ENCODE measurements at places on chromosomes 11 and 22.

DNA sequence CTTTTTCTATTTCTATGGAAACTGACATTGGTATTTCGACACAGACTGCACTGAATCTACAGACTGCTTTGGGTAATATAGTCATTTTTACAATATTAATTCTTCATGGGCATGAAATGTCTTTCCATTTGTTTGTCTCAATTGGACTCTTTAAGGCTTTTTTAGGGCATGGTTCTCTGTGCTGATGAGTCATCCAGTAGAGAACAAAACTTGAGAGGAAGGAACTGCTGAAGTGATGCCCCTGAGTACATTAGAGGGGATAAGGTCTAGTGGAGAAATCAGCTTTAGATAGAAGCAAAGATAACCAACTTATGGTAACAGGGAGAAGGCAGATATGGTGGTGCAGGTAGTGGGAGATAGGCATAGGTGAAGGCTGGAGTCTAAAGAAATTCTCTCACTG, 25.1 kb downstream of the TSG101 start:
- DNase-seq, result no peak

DNA sequence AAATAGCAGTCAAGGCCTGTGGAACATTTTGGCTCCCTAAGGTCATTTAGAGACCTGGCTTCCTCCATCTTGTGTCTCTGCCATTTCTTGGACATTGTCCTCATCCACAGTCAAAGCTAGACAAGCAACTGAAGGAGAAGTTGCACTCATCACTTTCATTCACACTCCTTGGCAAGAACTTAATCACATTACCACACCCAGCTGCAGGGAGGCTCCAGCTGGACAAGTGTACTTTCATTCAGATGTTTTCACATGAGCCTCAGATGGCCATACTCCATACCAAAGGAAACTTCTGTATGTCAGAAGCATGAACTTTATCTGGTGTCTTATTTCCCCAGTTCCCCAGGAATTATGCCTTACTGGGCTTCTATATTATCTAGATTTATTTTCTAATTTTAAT, 537.4 kb downstream of the TMEM135 start:
- no peak for DNase-seq

GRCh38 chr11:19201737-19202605, at the start of gene CSRP3:
TSS of gene CSRP3 (minus strand) at chr11:19201983. CDS start at chr11:19192448, 9,535 bp downstream.
- no peak for DNase-seq

GRCh38 chr11:28481616-28482480, 373.7 kb downstream of the METTL15 start:
- no peak for DNase-seq

- no peak for DNase-seq
Observed at GRCh38 chr11:68065841-68066240, 27.0 kb downstream of the TCIRG1 start.

DNA sequence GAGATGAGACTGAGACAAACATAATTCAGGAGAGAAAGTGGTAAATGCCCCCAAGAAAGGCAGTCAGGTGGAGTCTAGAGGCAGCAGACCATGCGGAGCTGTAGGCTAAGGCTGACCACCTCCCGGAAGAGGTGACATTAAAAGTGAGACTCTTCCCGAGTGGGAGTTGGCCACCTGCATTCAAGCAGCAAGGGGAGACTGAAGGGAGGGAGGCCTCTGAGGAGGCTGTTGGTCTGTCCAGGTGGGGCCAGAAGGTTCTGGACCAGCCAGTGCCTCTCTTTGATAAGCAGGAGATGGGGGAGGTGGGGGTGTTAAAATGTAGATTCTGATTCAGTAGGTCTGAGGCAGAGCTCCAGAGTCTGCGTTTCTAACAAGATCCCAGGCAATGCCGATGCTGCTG, 37.5 kb downstream of the CD6 start:
- DNase-seq, result no peak

DNA sequence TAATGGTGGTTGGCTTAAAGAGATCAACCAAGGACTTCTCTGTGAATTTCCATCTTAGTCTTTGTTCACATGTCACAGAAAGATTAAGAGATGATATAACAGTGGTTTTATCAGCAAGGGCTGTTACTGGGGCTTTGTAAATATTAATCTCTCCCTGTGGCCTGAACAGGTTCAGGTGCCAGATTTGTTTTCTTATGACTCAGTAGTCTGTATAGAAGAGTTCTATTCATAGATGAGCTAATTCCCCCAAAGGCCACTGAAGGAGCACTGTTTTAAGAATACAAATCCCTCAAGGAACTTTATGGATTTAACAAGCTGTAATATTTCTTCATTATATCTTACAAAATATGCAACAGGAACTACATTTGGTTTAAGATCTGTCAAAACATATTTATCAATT, 50.4 kb downstream of the TCP11L1 start:
- no peak for DNase-seq

DNA sequence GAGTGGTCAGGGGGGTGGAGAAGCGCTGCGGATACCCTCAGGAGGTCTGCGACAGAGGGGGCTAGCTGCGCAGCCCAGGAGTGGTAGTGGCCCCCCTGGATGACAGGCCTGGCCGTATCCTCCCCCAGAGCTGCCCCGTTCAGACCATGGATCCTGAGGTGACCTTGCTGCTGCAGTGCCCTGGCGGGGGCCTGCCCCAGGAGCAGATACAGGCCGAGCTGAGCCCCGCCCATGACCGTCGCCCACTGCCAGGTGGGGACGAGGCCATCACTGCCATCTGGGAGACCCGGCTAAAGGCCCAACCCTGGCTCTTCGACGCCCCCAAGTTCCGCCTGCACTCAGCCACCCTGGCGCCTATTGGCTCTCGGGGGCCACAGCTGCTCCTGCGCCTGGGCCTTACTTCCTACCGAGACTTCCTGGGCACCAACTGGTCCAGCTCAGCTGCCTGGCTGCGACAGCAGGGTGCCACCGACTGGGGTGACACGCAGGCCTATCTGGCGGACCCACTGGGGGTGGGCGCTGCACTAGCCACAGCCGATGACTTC, 505 bp downstream of the NUDT22 start:
- DNase-seq, result peak; percentile 63

DNA sequence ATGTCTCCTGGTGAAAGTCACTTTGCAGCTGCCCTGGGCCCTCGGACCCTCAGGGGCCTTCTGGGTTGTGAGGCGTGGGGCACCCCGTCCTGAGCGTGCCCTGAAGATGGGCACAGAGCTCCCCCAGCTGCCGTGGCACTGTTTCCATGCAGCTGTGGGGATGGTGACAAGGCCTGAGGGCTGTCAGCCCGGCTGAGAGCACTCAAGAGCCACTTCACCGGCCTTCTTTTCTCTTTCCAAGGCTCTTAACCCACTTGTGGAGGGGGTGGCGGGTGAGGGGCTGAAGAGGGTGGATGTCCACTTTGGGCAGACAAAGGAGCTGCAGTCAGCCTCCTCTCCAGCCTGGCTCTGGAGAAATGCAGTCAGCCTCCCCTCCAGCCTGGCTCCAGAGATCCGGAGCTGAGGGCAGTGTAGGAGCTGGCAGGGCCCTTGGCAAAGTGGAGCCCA, 239.5 kb downstream of the ST3GAL4 start:
- DNase-seq, result no peak

GRCh38 chr11:102323542-102324251, 6.4 kb downstream of the BIRC3 start:
- no peak for DNase-seq

DNA sequence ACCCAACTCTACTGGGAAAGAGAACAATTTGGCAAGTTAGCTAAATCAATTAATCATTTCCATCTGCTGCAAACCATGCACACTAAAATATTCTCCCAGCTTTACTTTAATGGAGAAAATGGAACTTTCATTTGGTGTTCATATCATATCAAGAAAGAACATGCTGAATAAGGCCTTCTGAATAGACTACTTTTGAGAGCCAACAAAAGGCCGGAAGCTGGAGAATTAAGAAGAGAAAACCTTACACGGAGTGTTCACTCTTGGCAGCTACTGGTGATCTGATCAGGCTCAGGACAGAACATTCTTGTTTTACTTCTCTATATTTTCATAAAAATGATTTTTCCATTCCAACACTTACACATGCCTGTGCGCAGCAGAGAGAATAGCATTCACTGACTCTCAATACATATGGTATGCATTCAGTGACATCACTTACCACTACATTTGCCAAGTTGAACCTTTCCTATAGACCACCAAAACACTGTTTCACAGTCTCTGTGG, 165.3 kb downstream of the TTC28 start:
- DNase-seq, result no peak

DNA sequence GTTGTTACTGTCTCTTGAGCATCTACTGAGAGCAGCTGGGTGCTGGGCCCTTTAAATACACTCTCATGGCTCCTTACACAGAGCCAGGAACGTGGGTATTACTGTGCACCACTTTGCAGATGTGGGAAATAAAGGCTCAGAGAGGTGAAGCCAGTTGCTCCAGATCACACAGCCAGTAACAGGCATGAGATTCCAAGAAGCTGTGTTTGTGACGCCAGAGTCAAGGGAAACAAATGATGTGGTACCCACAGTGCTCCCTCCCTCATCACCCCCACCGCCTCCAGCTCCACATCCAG, 1.4 kb upstream of the PRDM11 start:
- no peak for DNase-seq

- peak; percentile 42 for DNase-seq
Observed at GRCh38 chr11:14148653-14149273, 186.2 kb downstream of the SPON1 start.

DNA sequence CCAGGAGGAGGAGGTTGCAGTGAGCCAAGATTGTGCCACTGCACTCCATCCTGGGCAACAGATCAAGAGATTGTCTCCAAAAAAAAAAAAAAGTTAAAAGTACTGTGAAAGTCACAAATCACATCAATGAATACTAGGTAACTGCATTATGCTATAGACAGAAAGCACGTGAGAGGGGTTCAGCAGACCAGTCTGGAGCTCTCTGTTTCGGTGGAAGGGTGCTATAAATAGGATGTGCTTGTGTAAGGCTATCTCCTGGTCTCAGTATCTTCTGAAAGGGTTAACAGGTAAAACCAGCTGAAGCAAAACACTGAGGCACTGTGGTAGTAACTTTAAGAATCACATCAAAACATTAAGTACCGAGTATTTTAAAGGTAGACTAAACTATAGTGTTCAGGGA, 43.4 kb downstream of the EIF4ENIF1 start:
- no peak for DNase-seq

- DNase-seq, result no peak
Observed at GRCh38 chr11:134330611-134331353, 1.0 kb upstream of the GLB1L2 start.

DNA sequence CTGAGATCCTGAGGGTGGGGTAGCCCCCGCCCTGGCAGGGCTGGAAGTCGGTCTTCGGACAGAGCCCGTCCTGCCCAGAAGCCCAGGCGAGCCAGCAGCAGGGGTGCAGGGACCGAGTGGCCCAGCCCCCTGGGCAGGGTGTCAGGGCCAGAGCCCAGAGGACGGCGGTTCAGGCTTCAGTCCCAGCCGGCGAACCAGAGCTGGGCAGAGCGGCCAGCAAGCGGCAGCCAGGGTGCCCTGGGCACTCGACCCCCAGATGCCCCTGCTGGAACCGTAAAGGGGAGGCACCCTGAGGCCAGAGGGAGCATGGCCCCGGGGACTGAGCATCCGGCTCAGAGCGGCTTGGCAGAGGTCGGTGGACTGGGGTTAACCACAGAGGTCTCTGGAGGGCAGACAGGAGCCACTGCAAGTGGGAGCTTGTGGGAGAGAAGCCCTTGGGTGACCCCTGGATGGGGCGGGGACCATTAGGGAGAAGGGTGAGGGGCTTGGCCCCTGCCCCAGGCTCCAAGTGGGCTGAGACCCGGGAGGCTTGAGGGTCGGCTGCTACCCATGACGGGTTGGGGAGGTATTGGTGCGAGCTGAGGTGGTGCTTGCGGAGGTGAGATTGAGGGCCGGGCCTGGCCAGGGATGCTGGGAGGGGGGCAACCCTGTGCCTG, 15.9 kb downstream of the LSP1 start:
- DNase-seq, result no peak

DNA sequence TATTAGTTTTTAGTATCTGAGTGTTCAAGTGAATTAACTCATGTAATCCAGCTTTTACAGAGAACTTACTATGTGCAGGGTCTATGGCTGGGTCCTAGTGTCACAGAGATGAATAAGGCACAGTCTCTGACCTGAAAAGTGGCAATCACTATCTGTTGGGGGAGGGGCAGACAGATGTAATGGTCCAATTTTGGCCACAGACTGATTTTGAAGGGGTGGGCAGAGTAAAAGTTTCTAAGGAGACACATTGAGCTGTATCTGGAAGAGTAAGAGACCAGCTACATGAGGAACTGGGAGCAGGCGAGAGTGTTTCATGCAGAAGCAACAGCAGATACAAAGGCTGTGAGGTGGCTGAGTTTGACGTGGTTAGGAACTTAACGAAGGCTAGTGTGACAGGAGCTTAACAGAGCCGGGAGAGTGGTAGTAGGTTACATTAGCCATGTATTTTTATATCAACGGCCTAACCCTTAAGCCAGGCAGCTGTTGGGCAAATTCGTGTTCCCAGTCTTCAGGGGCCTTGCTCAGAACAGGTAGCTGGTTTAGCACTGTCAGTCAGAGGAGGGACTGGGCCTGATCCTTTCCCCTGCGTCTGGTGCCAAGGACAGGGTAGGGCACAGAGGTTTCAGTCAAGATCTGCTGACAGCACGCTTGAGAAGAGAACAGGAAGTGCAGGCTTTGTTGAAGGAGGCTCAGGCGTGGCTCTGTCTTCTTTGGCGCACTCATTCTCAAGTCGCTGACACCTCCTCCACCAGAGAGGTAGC, 1.4 kb upstream of the STIM1 start:
- DNase-seq, result no peak

DNA sequence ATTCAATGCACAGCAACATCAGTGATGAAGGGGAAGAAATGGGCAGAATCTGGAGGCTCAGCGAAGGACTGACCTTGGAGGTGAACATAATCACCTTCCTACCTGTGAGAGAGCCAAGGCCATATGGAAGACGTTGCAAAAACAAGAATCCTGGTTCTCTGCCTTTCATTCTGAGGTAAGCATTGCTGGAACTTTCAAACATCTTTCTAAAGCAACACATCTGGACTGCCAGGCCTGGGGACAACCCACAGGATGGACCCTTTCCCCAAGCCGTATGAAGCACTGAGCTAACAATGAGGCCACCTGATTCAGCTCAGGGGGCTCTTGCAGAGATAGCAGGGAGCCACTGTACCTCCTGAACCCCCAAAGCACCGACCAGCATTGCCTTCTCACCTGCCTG, 70.5 kb downstream of the ETS1 start:
- DNase-seq, result no peak

- no peak for DNase-seq
Observed at GRCh38 chr22:22600531-22601261, 41.6 kb upstream of the PRAME start.

DNA sequence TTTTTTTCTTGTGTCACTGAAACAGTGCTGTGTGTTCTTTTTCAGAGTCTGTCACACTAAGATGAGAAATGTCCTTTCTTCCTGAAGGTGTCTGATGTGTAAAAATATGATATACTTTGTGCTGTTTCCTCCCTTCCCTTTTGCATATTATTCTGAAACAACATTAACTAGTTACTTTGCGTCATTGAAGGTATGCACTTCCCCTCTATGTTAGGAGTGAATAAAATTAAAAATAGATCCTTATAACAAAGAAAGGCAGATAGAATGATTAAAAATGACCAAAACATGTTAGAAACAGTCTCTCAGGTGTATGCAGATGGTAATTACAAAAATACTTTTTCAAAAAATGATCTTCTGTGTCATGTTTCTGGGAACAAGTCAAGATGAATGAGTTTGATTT, 1.6 kb upstream of the RAB30 start:
- DNase-seq, result no peak
